ENCODE measurements at places on chromosomes 7 and 10.
A peak's percentile ranks its signal among the peaks of the same experiment; 100 is the strongest.

DNA sequence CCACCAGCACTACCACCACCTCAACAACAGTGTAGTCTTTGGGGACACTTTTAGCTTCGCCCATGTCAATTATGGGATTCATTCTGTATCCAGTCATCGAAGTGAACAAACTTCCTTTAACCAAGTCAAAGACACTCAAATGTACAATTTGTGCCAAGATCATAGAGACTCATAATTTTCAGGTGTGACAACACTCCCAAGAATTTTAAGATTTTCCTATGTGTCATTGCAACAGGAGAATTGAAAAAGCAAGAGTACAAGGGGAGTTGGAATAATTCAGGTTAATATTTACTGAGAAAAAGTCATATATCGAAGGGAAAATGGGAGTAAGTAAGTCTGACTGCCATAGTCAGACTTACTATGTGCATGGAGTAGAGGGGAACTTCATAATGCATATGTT lies 26.2 kb downstream of the PON1 start:
- DNase-seq: no peak

GRCh38 chr10:117754770-117755658 lies 212.5 kb downstream of the EMX2 start:
- DNase-seq: no peak

- no peak for DNase-seq
These were observed 1.5 kb downstream of the ZNF518A start for GRCh38 chr10:96131621-96132020.

DNA sequence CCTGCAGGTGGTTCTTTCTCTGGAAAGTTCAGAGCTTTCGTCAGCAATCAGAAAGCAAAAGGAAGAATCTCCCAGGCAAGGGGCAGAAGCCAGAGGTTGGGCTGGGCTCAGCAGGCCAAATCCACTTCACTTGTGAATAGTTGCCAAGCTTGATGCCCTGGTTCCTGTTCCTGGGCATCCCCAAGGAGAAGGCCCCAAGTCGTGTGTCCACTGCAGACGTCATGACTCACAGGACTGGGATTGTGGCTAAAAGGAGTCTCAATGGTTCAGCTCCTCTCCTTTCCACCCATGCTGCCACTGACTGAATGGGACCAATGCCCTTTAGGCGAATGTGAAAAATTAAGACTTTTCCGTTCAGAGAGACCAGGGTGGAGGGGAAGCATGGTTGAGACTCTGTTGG lies 38.6 kb upstream of the TRIM8 start:
- DNase-seq: no peak

DNA sequence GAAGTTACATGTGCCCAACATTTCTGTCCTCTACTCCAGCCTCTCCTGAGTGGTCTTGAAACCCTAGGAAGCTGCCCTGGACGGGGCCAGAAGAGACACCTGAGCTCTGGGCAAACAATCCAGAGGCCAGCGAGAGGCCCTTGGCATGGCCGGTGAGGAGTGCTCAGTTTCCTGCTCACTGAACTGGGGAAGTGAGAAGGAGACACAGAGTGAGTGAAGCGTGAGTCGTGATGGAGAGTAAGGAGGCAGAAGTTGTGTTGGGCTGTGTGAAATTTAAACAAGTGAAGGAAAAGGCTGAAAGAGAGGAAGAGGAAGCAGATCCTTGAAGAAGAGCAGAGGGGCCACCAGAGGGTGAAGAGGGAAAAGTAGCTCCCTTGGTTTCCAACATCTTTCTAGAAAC lies 73.2 kb downstream of the WNT2 start:
- DNase-seq: no peak

DNA sequence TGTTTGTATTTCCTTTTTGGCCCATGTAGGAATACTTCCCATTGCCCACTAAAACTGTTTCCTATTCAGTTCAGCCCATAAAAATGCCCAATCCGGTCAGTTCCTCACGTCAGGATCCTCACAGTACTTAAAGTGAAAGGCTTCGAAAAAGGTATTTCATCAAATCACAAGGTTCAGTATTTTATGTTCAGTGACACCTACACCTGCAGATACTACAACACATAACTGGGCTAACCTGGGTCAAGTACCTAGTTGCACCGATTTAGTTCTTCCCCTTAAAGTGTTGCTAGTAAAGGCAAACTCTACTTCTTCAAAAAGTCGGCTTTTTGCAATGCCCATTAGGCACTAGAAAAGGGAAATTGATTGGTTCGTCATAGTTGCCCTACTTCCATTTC lies 1.1 kb downstream of the SNX13 start:
- DNase-seq: no peak

- DNase-seq: no peak
These were observed 57.9 kb downstream of the OTUD1 start for GRCh38 chr10:23496727-23497126.

DNA sequence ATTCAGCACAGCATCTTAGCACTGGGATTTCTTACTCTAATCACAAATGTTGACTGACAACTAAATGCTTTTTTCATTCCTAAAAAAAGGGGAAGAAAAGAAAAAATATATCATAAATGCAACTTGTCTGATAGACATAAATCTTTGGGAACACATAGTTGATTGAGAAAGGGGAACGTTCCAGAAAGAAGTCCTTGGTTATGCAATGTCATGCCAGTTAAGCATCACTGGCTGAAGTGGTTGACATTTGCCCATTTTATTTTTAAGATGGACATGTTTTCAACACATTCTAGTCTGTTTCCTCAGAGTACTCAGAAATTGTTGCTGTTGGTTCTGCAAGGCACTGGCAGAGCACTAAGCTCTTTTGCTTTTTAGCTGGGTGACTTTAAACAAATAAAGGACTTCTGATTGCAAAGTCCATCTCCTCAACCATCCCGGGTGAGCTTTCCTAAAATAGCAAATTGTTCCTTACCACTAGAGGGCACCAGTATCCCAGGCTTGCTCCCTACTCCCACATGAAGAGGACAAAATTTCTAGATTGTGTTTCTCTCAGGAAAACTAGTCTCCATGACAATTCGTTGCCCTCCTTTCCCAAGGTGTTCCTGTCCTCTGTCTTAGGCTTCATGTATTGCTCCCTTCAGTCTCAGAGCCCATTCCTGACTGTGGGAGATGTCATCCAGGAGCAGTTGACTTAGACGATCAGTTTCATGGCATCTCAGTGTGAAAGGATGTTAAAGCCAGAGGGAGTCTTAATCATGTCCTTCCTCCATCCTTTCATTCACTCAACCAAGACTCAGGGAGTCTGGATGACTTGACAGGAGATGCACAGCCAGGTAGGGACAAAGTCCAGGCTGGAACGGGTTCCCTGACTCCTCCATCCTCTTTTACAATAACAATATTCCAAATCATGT lies 23.9 kb downstream of the OPALIN start:
- no peak for DNase-seq

- no peak for DNase-seq
These were observed 4.6 kb downstream of the ZNF680 start for GRCh38 chr7:64558323-64558705.

DNA sequence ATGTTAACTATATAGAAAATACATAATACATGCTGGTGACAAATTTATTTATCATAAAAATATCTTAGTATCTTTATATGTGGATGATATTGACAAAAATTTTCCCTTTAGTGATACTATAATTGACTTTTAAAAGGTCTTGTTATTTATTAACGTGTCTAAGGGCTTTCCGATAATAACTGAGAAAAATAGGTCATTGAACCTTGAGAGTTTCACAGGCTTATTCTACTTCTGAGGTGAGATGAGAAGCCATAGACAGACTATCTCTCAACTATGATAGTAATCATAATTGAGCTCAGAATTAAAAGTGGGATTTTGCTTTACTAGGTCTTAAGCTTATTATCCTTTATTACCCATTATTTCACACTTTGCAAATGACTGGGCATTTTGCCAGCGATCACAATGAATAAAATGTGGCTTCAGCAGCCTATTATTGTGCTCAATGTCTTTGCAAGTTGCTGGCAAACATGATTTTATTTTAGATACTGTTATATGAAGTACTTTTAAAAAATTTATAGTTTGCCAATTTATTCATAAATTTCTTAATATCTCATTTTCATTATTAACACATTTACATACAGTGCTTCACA lies 574.5 kb downstream of the ZWINT start:
- DNase-seq: no peak

DNA sequence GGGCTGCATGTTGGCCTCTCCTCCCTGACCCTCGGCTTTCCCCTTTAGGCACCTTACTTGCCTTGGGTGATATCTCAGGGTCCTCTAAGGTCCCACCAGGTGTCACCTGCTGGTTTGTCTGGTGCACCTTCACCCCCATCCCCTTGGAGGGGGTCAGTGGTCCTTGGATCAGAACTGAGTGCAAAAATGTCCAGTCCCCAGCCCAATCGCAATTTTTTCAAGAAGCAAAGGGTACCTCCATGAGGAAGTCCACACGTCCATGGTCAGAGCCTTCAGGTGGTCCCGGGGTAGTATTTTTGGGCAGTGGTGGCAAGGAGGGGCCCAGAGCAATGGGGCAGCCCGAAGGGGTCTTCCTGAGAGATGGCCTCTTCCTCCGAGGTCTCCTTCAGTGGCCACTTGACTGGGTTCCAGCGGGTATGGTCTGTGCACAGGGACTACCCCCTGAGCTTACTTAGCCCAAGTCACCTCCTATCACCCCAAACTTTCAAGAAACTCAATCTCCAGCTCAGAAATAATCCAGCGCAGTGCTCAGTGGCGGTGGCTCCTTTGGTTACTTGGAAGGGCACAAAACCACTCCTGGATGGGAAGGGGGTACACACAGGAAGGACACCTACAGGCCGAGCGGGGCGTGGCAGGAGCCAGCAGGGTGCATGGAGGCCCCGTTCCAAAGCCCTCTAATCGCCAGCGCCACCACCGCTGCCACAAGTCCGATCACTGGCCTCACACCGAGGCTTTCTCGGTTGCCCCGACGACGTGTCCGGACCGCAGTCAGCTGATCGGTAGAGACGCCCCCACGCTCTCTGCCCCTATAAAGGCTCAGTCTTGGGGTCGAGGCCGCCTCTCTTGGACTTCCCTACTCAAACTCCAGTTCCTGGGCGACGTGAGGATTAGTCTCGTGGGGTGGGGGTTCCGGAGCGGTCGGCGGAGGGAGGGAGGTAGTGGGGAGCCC lies 4.5 kb downstream of the SAP25 start:
- DNase-seq: peak; percentile 68

DNA sequence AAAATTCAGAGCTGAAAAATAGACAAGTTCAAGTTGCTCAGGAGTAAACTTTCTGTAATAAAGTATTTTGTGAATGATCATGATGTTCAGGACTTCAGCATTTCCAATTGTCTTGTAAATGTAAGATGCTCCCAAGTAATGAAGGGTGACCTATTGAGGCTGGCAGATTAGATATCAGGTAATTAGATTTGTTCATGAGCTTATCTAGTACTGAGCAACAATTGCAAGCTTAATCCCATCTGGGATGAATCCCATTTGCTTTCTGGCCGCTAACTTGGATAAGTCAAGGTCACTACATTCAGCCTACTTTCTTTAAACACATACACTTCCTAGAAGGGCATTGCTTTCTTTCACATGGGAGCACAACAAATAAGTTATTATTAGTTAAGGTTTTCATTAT lies 82.4 kb upstream of the ITGB1 start:
- no peak for DNase-seq

DNA sequence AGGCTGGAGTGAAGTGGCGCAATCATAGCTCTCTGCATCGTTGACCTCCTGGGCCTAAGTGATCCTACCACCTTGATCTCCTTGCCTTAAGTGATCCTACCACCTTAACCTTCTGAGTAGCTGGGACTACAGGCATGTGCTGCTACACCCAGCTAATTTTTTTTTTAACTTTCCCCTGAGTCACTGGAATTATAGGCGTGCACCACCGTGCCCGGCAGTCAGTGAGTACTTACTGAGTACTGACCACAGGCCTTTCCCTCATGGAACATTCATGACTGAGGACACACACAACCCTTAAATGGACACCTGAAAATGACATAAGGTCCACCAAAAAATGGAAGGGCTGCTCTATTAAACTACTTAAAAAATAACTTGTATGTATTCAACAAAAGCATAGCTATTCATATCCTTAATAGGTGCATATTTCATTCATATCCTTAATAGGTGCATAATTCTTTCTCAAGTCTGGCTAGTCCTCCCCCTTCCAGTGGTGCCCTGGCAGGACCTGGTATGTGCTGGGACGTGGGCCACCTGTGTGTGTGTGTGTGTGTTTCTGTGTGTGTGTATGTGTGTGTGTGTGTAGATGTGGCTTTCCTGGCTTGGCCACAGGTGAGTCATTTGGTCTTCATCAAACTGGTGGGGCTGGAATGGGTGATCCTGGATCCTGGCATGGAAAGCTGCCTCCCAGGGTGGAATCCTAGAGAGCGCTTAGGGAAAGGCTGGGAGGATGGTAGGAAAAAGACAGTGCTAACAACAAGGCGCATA lies 3.5 kb downstream of the FAM180A start:
- no peak for DNase-seq
